ENCODE measurements at places on chromosomes 12 and 14. TPM values are rescaled to one million over a fixed set of nuclear protein-coding genes. Genes with fewer than 3 reads are reported as not detected.

BDKRB1 gene
- not detected for total RNA-seq

- no peak for DNase-seq
Measured at GRCh38 chr12:87092421-87092820, 836.2 kb upstream of the MGAT4C start.

KIF26A gene
- total RNA-seq: 0.35 TPM

TAS2R42 gene
- not detected for total RNA-seq

GRCh38 chr12:109836916-109837315 is 3.7 kb upstream of the TRPV4 start:
- DNase-seq: no peak

DNA sequence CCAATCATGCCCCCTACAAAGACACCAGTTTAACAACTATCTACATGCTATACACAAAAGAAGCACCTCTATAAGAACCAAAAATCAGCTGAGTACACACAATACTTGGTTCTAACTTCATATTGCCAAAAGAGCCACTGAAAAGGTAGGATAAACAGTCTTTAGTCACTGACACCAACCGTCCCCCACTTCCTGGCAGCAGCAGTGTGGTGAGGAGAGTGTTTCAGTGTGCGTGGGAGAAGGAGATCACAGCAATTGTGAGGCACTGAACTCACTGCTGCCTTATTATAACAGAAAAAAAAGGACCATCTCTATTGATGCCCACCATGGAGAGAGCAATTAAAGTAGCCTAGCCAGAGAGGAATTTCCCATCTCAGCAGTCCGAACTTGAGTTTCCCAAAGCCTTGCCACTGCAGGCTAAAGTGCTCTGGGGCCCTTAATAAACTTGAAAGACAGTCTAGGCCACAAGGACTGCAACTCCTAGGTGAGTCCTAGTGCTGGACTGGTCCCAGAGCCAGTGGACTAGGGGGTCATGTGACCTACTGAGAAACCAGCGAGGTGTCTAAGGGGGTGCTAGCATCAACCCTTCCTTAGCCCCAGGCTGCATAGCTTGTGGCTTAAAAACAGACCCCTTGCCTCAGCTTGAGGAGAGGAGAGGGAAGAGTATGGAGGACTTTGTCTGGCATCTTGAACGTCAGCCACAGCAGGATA is 37.1 kb upstream of the LMNTD1 start:
- peak; percentile 57 for DNase-seq

DNA sequence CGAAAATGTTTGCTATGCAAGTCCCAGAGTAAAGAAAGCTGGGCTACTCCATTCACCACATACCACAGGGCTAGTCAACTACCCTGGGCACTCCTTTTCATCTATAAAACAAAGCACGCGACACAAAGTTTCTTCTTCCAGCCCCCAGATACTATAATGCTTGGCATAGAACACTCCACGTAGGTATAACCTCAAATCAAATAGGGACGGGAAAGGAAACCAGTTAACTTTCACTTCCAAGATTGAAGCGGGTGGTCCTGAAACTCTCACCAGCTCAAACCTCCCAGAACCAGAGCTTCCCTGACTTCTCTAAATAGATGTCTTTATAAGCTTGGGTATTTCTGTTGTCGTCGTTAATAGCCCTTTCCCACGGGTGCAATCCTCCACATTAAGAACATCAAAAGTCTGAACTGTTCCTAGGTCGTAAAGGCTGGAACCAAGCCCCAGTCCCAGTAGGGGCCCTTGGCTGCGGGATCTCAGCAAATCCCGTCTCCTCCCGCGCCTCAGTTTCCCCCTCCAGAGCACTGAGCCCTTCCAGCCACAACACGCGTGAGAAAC is 647 bp downstream of the LGMN start:
- no peak for DNase-seq

CCDC88C gene
- total RNA-seq: 187 TPM

DNA sequence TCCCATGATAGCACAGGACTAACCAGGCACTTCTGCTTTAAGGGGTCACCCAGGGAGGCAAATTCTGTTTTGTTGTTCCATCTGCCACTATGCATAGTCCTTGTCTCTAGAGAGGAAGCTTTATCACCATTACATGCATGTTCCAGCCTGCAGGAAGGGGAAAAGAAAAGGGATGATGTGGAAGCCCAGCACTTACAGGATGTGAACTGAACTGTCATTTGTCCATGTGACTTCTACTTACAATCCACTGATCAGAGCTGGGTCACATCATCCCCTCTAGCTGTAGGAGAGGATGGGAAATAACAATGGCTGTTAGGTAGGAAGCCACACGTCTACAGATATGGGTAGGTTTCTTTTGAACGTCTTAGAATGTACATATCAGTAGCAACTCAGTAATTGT is 203.1 kb downstream of the PTPRO start:
- DNase-seq: no peak

GRCh38 chr14:102626530-102626929 is 34.1 kb downstream of the RCOR1 start:
- no peak for DNase-seq

- DNase-seq: no peak
Measured at GRCh38 chr14:69298131-69299071, 38.4 kb downstream of the GALNT16 start.

- DNase-seq: no peak
Measured at GRCh38 chr12:1469070-1469469, 125.3 kb downstream of the FBXL14 start.

FRMD6 gene
- 4.1 TPM for total RNA-seq

NPAS3 gene
- not detected for total RNA-seq

LRRK2 gene
- total RNA-seq: not detected

HOXC11 gene
- total RNA-seq: not detected

PTPN11 gene
- total RNA-seq: 84.4 TPM

PTPRR gene
- not detected for total RNA-seq

MYG1 gene
- total RNA-seq: 47.9 TPM

CFAP251 gene
- 0.52 TPM for total RNA-seq

- DNase-seq: no peak
Measured at GRCh38 chr12:1668833-1669543, 21.9 kb upstream of the ADIPOR2 start.

BCAT1 gene
- 6.9 TPM for total RNA-seq

CCDC197 gene
- not detected for total RNA-seq

Measured in activated CD4-positive, alpha-beta T cell treated with anti-CD3 and anti-CD28 coated beads, Interleukin-2, amount 10 ng/mL, durations not matched to agents 7 days and 5 days (primary cell).